ENCODE measurements at places on chromosomes 6 and 20. TPM values are rescaled to one million over a fixed set of nuclear protein-coding genes. Genes with fewer than 3 reads are reported as not detected.

Gene BPIFB2
- total RNA-seq = not detected

- no peak for DNase-seq
Measured at GRCh38 chr6:105688573-105688972, 285.7 kb upstream of the PREP start.

GRCh38 chr20:19397226-19397625 is 184.8 kb downstream of the SLC24A3 start:
- no peak for DNase-seq

- no peak for DNase-seq
Measured at GRCh38 chr6:151084275-151084674, 155.5 kb upstream of the AKAP12 start.

DNA sequence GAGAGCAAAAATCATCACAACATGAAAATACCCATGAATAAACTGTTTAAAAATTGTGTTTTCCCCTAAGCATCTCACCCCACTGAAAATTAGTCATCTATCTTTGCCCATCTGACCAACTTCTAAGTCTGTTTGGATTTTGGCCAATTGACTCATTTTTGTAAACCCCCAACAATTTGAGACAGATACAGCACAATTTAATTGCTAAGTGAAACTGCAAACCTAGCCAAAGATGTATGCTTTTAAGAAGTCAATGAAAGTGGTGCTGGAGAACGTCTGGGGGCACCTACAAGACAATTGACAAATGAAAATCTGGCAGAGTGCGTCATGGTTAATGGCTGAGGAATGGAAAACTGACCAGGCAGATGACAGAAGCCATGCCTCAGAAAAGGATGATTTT is 30.9 kb upstream of the SLC24A3 start:
- DNase-seq = no peak

DNA sequence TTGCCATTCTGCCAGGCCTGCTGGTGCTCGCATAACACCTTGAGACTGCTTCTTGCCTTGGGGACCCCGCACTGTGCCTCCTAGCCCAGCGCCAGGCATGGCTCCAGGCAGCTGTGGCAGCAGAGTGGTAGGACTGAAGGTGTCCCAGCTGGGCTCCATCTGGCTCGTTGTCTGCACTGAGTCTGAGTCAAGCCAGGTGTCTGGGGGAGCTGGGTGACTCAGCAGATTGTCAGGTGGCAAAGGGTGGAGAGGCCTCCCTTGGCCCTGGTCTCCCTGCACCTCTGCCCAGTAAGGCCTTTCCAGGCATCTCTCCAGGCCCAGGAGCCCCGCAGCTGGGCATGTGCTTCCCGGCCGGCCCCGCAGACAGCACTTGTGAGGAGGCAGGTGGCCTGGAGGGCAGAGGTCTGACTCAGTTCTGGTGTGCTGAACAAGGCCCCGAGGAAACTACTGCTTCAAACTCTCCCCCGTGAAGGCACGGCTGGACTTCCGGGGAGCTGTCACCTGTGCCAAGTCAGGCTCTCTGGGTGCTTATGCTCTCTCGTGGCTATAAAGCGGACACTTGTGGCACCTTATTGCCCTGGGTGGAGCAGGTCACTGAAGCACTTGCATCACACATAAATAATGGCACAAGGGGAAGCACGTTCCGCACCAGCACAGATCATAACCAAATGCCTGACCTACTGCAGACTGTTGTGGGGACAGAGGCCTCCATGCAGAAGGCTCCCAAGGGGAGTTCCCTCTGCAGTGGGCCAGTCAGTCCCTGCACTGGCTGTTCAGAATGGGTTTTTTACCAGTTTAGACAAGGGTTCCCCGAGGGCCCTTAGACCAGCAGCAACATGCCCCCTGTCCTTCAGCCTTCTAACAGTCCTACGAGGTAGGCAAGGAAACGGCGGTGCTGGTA is 27.5 kb downstream of the FOXC1 start:
- peak; percentile 53 for DNase-seq

- DNase-seq = no peak
Measured at GRCh38 chr6:32613475-32613874, 23.7 kb upstream of the HLA-DQA1 start.

Gene BEND6
- total RNA-seq = 18.9 TPM

GRCh38 chr6:17923401-17923863 is 64.0 kb downstream of the KIF13A start:
- no peak for DNase-seq

DNA sequence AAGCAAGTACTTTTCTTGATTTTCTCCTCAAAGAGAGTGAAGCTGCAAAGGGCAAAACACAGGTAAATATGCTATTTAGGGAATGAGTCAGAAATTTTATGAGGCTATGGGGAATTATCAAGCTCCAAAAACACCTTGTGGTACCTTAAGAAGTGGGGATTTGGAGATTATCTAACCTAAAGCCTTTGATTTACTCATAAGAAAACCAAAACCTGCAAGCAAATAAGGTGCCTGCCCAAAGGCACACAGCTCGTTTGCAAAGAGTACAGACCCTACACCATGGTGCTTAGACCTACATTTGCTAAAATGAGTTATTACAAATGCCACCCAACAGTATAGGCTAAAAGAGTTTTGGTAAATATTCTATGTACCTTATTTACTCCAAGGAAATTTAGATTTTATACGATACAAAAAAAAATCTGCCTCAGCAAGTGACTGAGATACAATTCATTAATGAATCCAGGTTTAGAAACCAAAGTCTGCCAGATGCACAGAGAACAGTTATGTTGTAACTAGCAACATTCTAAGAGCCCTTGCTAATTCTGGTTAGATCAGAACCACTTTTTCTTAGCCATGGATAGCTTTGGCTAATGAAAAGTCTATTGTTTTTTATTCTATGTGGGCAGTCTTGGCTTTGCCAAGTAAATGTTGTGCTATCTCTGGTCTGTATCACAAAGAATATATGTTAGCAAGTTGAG is 101.5 kb downstream of the KHDC1L start:
- DNase-seq = no peak

Data from H4 (cell line).